ENCODE measurements at places on chromosomes 2 and 18.

DNA sequence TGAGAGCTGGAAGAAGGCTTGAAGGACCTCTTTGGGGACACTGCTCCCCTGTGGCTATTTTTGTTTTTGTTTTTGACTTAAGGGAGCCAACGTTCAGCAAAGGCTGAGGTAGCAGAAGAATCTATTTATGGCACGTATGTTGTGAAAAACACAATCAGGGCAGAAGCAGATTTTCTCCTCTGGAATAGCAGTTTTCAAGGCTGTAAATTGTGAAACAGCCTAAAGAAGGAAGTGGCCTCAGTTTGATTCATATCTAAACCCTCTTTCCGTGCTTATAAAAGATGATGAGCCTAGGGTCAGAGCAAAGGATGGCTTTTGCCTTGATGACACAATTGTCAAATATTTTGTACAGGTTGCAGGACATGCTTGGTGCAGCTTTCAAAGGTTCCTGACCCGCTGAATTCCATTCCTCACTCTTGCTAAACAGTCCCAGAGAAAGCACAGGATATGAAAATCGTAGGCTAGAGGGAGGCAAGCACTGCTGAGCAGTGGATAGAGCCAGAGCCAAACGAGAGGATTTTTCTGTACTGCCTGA, 106.2 kb upstream of the DLX2 start:
- DNase-seq, result no peak

- DNase-seq, result no peak
Observed at GRCh38 chr2:26394694-26395093, 7.0 kb upstream of the DRC1 start.

- DNase-seq, result no peak
Observed at GRCh38 chr2:214126135-214126534, 284.7 kb upstream of the VWC2L start.

GRCh38 chr18:75140296-75140695, 68.6 kb downstream of the PTGR3 start:
- DNase-seq, result no peak
